ENCODE measurements at places on chromosomes 16 and 17.

DNA sequence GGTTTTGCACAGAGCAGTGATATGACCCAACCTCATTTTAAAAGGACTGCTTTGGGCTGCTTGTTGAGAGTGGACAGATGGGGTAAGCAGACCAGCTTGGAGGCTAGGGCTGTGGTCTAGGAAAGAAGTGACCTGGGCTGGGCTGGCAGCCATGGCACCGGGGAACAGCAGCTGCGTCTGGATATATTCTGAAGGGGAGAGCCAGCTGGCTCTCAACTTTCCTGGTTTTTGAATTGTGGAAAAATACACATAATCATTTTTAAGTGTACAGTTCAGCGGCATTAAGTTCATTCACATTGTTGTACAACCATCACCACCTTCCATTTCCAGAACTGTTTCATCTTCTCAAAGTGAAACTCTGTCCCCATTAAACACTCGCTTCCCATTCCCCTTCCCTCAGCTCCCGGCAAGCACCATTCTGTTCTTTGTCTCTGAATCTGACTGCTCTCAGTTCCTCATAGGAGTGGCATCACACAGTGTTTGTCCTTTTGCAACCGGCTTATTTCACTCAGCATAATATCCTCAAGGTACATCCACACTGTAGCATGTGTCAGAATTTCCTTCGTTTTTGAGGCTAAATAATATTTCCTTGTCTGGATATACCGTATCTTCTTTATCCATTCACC lies 113.2 kb downstream of the SPECC1 start:
- DNase-seq: no peak

DNA sequence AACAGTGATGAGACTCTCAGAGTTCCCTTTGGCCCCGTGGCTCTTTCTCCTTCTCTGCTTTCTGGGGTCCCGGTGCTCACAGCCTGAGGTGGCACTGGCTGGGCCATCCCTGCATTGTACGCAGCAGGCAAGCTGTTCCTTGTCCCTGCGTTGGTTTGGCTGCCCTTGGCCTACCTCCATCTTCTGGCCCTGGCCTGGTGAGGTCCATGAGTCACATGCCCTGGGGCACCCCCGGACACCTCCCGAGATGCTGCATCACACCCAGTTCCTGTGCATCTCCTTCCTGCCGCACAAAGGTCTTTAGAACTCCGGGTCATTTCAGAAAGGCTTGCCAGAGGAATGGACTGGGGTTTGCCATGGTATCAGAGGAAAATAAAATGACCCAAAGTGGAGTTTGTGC lies 9.5 kb downstream of the SULT1A2 start:
- no peak for DNase-seq

GRCh38 chr17:49928837-49929475 lies 40.0 kb upstream of the DLX4 start:
- peak; percentile 96 for DNase-seq

DNA sequence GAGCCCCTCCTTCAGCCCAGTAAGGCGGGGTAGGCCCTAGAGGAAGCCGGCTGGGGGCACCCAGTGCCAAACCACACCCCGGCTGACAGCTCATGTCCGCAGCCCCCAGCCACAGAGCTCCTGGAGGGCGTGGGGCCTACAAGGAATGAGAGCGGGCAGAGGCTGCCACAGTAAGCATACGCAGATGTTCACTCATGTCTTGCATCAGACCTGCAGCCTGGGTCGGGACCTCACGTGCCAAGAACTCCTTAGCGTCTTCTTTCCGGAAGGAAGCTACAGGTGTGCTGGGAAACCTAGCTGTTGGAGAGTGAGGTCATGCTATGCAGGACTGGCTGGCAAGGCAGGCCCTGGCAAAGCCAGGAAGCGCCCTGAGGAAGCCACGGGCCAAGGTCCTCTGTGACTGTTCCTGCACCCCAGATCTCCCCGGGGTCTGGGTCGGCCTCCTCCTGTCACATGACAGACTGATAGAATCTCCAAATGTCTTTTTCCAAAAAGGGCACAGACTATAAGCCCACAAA lies 1.6 kb downstream of the ZNF598 start:
- peak; percentile 56 for DNase-seq

DNA sequence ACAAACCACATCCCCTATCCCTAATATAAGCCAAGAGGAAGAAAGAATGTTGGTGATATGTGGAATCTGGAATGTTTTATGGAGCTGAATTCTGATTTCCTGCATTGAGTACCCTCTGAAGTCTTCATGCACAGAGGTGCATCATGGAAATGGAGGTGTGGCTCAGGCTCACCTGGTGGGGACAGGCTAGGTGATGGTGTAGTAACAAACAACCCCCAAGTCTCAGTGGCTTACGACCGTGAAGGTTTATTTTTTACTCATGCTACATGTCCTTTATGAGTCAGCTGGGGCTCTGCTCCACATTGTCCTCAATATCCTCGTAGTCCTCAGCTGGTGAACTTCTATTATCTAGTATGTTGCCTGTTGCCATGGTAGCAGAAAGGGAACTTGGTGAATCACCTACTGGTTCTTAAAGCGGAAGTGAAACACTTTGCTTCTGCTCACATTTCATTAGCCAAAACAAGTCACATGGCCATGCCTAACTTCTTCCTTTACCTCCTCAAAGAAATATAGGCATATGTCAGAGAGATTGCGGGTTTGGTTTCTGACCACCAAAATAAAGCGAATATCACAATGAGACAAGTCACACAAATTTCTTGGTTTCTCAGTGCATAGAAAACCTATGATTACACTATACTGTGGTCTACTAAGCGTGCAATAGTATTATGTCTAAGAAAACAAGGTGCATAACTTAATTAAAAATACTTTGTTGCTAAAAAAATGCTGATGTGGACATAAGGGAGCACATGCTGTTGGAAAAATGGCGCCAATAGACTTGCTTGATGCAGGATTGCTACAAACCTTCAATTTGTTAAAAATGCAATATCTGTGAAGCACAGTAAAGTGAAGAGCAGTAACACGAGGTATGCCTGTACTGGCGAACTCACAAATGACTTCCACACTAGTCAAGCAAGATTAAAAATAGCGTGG lies at the start of gene PMFBP1:
Gene PMFBP1 (minus strand): TSS at position 51 of the 930 bp plus-strand sequence. CDS start 947 bp downstream, outside the sequence.
- DNase-seq: peak; percentile 33

GRCh38 chr17:4186357-4186881 lies 43.4 kb downstream of the CYB5D2 start:
- DNase-seq: no peak

GRCh38 chr16:89100601-89101302 lies 7.1 kb downstream of the ACSF3 start:
- no peak for DNase-seq

Data from SW480 (cell line).